ENCODE measurements at places on chromosomes 4 and X. TPM values are rescaled to one million over a fixed set of nuclear protein-coding genes. Genes with fewer than 3 reads are reported as not detected.

The KCNIP4 gene
- 0.26 TPM for total RNA-seq

The TEX13B gene
- total RNA-seq, result not detected

The GPR34 gene
- total RNA-seq, result not detected

The SPON2 gene
- 47.8 TPM for total RNA-seq

The SSX4 gene
- not detected for total RNA-seq

The BST1 gene
- total RNA-seq, result 24.5 TPM

The DDX53 gene
- total RNA-seq, result not detected

The LGI2 gene
- total RNA-seq, result 0.27 TPM

- DNase-seq, result no peak
Measured at GRCh38 chrX:52337410-52337809, 31.4 kb upstream of the XAGE2 start.

- DNase-seq, result no peak
Measured at GRCh38 chr4:104625706-104626105, 131.0 kb upstream of the CXXC4 start.

GRCh38 chrX:30864383-30864785 lies 24.7 kb downstream of the TAB3 start:
- DNase-seq, result no peak

Measured in astrocyte (in vitro differentiated cells and primary cell).